Myometrial cell (primary cell): ENCODE measurements at places on chromosomes 7 and 10. TPM values are rescaled to one million over a fixed set of nuclear protein-coding genes. Genes with fewer than 3 reads are reported as not detected.

KCP gene
- total RNA-seq: not detected in 2 replicates

SORCS1 gene
- total RNA-seq: not detected in 2 replicates

PIK3CG gene
- total RNA-seq: under 0.01 TPM in 1 of 2 replicates, not detected in the other

SCART1 gene
- under 0.01 and 0.18 TPM in 2 replicates for total RNA-seq

STK32C gene
- total RNA-seq: 4.6 and 9.0 TPM in 2 replicates

OR2A5 gene
- not detected in 2 replicates for total RNA-seq

DNAH11 gene
- total RNA-seq: under 0.01 and 1.4 TPM in 2 replicates

IRF5 gene
- total RNA-seq: 0.18 TPM in 1 of 2 replicates, not detected in the other

RHOBTB1 gene
- 7.5 and 10.3 TPM in 2 replicates for total RNA-seq

OGDHL gene
- 0.18 and 0.58 TPM in 2 replicates for total RNA-seq

WNT8B gene
- not detected in 2 replicates for total RNA-seq

OR13A1 gene
- not detected in 2 replicates for total RNA-seq

SKAP2 gene
- 19.6 and 24.3 TPM in 2 replicates for total RNA-seq

IKZF1 gene
- total RNA-seq: not detected in 2 replicates

ZDHHC6 gene
- total RNA-seq: 14.9 and 25.9 TPM in 2 replicates

WDR86 gene
- total RNA-seq: 17.6 and 19.1 TPM in 2 replicates

TACR2 gene
- total RNA-seq: 0.29 TPM in 1 of 2 replicates, not detected in the other

H2BK1 gene
- total RNA-seq: not detected in 2 replicates

VSTM4 gene
- under 0.01 and 0.18 TPM in 2 replicates for total RNA-seq

GPR85 gene
- total RNA-seq: 3.4 and 4.6 TPM in 2 replicates

CLDN12 gene
- 24.8 and 30.3 TPM in 2 replicates for total RNA-seq

SLC16A9 gene
- total RNA-seq: 1.1 TPM in 1 of 2 replicates, not detected in the other

CCDC7 gene
- 1.2 and 3.2 TPM in 2 replicates for total RNA-seq

VPS37D gene
- 3.7 and 5.2 TPM in 2 replicates for total RNA-seq

C10orf143 gene
- total RNA-seq: under 0.01 TPM in 1 of 2 replicates, not detected in the other

HTR5A gene
- not detected in 2 replicates for total RNA-seq

SYCE1 gene
- 0.58 TPM in 1 of 2 replicates, not detected in the other for total RNA-seq

CPA2 gene
- total RNA-seq: 0.89 TPM in 1 of 2 replicates, not detected in the other

EXOC6 gene
- total RNA-seq: 3.4 and 7.8 TPM in 2 replicates

LRRN3 gene
- total RNA-seq: 4.1 and 7.5 TPM in 2 replicates

STAMBPL1 gene
- total RNA-seq: 30.8 and 60.8 TPM in 2 replicates

ATG9B gene
- not detected in 2 replicates for total RNA-seq

TES gene
- total RNA-seq: 36.0 and 44.1 TPM in 2 replicates

MGAM2 gene
- total RNA-seq: not detected in 2 replicates

SLC13A4 gene
- not detected in 2 replicates for total RNA-seq

HGF gene
- total RNA-seq: 167 and 209 TPM in 2 replicates

GNGT1 gene
- not detected in 2 replicates for total RNA-seq

LRRC72 gene
- total RNA-seq: not detected in 2 replicates

PON3 gene
- not detected in 2 replicates for total RNA-seq

ANAPC16 gene
- total RNA-seq: 62.8 and 63.3 TPM in 2 replicates

CFTR gene
- total RNA-seq: under 0.01 TPM in 1 of 2 replicates, not detected in the other

CFAP58 gene
- total RNA-seq: 0.35 TPM in 1 of 2 replicates, not detected in the other

GIMAP8 gene
- total RNA-seq: not detected in 2 replicates

CYP26A1 gene
- 0.18 TPM in 1 of 2 replicates, not detected in the other for total RNA-seq

FAM3C gene
- 41.5 and 60.8 TPM in 2 replicates for total RNA-seq

TRIM73 gene
- total RNA-seq: under 0.01 TPM in 1 of 2 replicates, not detected in the other

ERVW-1 gene
- not detected in 2 replicates for total RNA-seq
